ENCODE measurements at places on chromosomes 7 and 10.

DNA sequence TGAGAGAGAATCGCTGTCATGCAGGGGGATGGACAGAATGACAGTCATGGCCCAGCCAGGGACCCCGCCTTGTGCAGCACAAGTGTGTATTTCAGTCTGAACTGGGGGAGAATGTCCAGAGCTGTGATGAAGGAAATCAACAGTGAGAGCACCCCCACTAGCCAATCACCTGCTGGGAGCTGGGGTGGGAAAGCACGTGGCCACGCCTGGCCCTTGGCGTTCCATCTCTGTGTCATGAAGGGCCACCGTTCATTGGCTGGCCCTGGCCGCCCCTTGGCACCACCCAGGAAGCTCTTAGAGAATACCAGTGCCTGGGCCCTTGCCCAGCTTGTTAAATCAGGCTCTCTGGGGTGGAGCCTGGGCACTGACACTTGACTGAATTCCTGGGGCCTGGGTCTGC lies 22.8 kb downstream of the GRID1 start:
- DNase-seq, result no peak

DNA sequence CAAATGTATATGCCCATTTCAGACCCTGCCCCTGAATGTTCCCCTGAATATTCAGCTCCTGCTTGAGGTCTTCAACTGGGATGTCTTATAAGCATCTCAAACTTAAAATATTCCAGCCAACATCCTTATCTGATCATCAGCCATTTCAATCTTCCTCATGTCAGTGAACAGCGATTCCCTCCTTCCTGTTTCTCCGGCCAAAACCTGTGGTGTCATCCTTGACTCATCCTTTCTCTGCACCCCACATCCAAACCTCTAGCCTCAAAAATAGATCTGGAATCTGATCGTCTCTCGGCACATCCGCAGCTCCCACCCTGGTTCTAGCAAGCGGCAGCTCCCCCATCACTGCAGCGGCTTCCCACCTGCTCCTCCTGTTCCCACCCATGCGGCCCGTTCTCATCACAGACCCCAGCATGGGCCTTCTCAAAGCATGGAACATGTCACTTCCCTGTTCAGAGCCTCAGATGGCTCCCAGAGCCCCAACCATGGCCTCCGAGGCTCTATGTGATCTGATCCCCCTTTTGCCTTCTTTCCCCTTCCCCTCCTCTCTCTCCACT lies 165.7 kb downstream of the HECW1 start:
- DNase-seq, result no peak

GRCh38 chr10:54477738-54478137 lies 323.3 kb downstream of the PCDH15 start:
- DNase-seq, result no peak

DNA sequence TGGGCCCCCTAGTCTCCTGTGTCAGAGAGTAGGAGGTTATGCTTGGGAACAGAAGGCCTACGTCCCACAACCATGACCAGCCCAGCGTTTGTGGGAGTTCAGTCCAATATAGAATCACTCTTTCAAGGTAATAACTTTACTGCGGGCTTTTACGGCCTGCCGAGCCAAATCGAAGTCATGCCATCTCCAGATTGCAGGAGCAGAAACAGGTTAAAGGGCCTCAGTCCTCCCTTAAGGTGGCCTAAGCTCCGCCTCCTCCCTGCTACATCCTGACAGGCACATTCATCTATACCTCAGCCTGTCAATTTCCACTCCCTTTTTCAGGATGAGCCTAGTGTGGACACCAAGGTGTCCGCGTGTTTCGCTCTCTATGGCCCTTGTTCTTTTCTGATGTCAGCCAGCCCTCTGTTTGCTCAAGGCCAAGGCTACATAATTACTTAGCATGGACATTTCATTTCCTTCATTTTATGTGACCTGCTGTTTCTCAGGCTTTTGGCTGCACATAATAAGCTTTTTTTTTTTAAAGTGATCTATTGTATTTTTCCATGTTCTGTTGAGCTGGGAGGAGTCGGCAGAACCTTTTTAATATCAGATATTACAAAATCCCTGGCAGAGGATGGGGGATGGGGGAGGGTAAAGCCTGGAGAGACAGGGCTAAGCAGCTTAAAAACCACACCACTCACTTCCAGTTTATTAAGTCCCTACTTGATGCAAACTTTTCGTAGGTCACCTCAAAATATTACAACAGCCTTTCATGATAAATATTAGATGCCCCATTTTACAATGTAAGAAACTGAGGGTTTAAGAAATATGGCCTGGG lies 84.6 kb downstream of the CACNB2 start:
- DNase-seq, result no peak

DNA sequence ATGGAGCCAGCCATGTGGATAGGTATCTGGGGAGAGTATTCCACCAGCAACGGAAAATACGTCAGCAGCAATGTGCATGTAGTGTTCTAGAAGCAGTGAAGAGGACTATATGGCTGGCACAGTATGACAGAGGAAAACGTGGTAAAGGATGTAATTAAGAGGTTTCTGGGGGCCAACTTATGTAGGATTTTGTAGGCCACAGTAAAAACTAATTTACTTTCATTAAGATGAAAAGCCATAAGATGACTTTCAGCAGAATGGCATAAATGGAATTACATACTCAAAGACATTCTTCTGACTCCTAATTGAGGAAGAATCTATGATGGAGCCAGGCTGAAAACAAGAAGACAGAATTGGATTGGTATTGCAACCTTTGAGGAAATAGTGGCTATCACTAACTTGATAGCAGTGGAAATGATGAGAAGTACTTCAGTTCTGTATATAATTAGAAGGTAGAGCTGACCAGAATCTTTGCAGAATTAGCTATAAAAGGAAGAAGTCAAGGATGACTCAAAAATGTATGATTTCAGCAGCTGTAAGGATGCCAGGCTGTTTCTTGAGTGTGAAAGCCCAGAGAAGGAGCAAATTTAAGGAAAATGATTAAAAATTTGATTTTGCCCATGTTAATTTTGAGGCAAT lies 156.7 kb downstream of the MBL2 start:
- DNase-seq, result no peak

DNA sequence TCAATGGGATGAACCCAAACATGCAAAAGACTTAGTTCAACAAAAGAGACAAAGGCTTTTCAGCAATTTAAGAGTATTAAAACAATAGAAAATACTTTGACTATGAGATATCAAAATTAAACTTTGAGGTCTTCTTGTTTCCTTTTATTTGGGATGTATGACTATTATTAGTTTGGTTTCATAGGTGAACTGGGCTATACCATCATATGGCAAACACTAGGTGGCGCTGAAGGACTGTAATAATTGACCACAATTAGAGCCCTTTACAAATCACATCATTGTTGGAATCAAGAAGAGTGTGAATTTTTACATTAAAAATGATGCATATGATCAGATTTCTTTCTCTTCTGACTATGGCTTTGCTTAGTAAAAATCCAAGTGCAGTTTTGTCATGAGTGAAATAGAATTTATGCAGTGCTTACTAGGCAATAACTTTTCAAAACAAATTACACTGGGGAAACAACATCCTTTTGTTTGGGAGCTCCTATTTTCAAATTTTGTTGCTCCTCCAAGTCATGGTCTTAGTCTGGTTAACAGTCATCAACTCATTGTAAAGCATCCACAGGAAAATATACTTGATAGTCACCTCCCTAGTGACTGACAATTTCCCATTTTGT lies 14.7 kb upstream of the NXPH1 start:
- DNase-seq, result peak; percentile 57

DNA sequence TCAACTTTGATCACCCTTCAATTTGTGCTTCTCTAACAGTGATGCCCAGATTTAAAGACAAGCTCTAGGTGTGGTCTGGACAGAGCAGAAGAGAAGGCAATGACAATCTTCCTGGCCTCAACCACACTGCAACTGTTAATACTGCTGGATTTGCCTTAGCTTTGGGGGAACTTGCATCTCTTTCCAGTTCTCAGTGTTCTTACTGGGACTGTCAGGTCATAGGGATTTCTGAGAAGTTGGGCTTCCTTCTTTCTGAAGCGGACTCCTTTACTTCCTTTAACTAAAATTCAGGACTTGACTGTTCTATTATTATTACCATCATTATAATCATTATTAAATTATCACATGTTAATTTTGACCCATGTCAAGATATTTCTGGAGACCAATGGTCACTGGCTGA lies 80.8 kb downstream of the OSBPL3 start:
- DNase-seq, result no peak

GRCh38 chr10:11098666-11099065 lies 81.0 kb downstream of the CELF2 start:
- no peak for DNase-seq

DNA sequence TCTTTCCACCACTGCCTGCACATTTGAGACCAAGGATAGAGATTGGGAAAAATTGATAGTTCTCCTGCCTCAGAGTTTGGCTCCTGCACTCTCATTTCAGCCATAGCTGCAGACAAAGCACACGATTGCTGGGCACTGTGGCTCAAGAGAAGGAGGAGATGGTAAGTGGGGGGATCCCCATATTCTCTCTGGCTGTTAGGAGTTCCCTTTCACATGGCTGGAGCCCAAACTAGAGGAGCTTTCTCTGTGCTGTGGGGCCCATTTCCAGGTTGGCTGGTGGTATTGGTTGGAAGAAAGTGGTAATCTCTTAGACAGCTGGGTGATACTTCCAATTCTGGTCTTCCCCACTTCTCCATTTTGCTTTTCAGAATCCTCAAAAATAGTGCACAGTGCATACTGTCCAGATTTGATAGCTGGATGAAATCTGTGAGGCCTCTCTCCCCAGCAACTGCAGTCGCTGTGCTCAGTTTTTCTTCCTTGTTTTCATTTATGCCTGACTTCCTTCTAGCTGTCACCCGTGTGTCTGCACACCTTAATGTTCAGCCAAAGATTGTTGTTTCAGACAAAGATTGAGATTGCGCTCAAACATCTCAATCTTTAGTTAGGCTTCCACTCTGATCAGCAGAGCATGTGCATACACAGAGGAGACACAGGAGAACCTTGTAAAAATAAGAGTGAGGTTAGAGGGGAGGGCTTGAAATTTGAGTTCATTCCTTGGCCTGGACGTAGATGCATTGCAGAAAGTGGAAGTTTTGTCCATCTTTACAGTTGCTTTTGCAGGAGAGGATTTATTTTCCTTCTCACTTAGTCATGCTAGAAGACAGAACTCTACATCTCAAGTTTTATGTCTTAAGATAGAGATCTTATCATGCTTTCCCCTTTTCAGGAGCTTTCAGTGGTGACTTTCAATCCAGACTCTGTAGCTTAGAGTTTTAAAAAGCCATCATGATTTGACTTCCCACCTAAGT lies 28.6 kb downstream of the RABGEF1 start:
- DNase-seq, result no peak

DNA sequence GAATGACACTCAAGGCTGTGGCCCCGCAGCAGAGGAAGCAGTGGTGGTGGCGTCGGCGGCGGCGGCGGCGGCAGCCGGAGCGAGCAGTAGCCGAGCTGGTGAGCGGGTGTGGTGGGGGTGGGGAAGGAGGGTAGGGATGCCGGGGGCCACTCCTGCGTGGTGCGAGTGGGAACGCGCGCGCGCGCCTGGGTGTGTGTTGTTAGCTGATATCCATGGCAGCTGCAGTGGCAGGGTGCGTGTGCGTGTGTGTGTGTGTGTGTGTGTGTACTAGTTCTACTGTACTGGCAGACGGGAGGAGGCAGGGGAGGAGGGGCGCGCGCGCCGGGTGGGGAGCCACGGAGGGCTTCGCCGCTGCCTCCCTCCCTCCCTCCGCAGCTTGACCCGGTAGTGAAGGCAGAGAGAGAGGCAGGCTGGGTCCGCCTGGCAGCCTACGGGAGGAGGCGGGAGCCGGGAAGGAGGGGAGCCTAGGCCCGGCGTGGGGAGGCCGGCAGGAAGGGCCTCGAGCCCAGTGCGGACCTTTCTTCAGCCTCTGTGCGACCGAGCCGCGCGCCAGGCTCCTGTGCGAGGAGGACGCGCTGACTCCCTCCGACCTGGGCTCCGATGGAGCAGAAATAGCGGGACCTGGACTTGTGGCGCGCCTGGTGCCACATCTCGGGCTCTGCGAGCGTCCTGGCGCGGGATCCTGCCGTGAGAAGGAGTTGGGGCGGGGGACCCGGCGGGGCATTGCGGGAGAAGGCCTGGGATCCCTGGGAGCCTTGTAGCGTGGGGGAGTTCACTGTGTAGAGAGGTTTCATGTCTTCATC lies at the start of gene MAGI2:
TSS of gene MAGI2 (minus strand) at position 110 of the 803 bp plus-strand sequence. CDS start 347 bp downstream, outside the sequence.
- peak; percentile 73 for DNase-seq

- DNase-seq, result peak; percentile 29
Observed at GRCh38 chr7:34091321-34091917, 186.1 kb downstream of the BMPER start.

DNA sequence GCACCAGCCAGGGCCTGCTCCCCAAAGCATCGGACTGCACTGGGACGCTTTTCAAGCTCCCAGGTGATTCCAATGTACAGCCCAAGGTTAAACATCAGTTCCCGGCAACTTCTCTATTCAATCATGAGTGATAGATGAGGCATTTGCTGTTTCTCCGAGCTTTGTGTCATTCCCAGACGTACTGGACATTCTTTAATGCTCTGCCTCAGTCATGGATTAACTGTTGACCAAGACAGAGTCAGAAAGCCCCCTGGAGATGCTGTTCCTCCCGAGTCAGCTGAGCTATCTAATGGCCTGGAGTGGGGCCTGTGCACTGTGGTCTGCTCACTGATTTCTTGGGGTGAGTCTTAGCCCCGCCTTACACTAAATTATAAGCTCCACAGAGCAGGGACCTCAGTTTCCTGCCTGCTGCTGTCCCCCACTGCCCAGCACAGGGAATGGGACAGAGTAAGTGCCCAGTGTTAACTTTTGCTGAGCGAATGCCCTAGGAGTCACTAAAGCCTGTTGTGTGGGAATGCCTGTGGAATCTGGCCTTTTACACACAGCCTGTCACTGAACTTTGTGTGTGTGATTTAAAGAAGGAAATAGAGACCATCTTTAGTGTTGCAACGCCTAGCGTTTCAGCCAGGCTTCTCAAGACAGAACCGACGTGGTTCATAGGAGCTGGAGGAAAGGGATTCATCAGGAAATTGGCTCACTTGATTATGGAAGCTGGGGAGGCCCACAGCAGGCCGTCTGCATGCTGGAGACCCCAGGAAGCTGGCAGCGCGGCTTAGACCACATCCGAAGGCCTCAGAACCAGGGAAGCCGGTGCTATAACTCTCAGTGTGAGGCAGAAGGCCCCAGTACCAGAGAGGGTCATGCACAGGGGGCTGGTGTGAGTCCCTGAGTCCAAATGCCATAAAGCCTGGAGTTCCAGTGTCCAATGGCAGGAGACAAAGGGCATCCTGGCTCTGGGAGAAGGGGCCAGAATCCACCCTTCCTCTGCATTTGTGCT lies 29.3 kb upstream of the RNF32 start:
- DNase-seq, result no peak

DNA sequence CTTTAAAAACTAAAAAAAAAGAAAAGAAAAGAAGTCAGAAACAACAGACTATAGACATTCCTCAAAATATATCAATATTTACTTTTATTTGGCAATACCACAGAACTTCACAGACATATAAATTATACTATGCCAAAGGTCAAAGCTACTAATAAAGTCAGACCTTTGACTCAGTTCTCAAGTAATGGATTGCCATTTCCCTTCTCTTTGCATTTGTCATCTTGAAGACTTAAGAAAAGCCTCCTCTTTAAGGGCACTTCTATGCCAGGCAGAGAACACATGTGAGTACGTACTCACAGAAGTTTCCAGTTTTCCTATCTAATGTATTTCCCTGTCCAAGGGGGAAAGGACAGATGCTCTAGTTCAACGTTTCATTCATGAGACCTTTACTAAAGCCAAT lies 37.6 kb downstream of the TNPO3 start:
- DNase-seq, result no peak

All from dermis microvascular lymphatic vessel endothelial cell (primary cell).